ENCODE measurements at places on chromosomes 1 and 21.
A peak's percentile ranks its signal among the peaks of the same experiment; 100 is the strongest.

- no peak for DNase-seq
These were observed 11.5 kb downstream of the BCAR3 start for GRCh38 chr1:93670141-93670540.

DNA sequence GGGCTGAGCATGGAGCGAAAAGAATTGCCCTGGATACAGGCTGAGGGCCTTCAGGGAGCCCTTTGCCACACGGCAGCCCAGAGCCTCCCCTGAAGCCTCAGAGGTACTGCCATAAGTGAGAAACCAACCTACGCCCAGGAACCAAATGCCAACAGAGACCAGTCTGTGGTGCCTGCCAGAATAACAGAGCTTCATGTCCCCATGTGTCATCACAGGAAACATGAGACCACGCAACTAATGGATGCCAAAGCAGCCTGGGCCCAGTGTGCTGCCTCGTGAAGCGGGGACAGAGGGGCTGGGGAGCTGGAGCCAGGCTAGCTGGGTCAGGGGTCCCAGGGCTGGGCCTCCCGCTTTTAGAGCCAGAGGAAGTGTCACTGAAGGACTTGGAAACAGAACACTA, 18.7 kb upstream of the STUM start:
- no peak for DNase-seq

GRCh38 chr21:33540711-33541104, 1.2 kb downstream of the GART start:
- DNase-seq, result no peak

DNA sequence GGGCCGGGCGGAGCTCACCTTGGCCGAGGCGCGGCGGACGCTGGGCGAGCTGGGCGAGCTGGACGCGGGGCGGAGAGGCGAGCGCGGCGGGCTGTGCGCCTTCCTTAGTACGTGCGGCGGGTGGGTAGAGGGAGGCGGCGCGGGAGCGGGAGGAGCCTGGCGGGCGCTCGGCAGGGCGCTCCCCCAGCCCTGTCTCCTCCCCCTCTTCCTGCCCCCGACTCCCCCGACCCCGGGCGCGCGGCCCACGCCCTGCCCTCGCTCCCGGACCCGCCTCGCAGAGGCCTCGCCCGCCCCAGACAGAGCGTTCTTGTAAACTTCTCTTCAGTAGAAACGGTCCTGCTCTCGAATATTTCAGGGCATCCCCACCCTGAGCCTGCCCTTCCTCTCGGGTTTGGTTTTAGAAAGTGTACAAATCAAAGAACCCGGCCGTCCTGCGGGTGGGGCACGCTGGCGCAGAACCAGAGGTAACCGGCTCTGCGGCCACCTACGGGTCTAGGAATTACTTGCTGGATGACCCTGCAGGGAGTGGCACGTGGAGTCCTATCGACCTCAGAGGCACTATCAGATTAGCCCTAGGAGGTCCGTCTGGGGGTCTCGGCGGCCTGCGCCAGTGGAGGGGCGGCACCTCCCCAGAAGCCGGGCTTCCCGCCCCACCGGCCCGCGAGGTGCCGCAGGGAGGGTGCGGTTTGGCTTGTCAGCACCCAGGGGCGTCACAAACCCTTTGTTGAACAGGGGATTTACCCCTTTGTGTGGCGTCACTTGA, at the start of gene S100A10:
TSS of gene S100A10 (minus strand) at position 126 of the 763 bp plus-strand sequence. CDS start 7,629 bp downstream, outside the sequence.
- DNase-seq, result peak; percentile 4

- DNase-seq, result no peak
These were observed 96.5 kb downstream of the ATP1B1 start for GRCh38 chr1:169202791-169203665.

GRCh38 chr1:238409191-238409850, 518.6 kb upstream of the ZP4 start:
- no peak for DNase-seq

DNA sequence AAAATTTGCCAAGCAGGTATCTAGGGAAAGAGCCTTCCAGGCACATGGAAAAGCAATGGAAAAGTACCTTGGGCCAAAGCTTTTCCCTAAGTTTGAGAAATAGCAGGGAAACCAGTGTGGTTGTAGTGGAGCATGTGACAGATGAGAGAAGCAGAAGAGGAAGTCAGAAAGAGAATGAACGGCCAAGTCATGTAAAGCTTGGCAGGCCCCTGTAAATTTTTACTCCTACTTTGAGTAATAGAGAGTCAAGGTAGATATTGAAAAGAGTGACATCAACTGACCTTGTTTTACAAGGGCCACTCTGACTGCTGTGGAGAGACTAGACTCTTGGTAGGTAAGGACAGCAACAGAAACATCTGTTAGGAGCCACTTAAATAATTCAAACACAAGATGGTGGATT, 180.9 kb upstream of the PRMT6 start:
- DNase-seq, result no peak

DNA sequence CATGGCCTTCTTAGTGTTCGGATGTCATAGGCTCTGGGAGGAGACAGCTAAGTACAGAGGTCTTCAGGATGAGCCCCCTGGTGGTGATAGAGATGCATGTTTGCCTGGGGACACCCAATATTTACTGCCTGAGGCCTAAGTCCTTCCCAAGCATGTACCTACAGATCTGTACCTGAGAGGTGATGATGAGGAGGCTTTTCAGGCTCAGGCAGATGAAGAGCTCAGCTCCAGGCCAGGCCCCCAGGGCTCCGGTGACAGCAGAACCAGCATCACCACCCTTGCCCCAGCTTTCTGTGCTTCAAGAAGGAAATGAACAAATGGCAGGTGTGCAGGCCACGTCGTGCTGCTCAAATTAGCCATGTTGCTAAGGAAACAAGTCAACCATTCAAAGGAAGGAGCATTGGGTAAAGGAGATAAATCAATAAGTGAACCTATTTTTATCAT, 21.1 kb downstream of the CACNA1E start:
- no peak for DNase-seq

DNA sequence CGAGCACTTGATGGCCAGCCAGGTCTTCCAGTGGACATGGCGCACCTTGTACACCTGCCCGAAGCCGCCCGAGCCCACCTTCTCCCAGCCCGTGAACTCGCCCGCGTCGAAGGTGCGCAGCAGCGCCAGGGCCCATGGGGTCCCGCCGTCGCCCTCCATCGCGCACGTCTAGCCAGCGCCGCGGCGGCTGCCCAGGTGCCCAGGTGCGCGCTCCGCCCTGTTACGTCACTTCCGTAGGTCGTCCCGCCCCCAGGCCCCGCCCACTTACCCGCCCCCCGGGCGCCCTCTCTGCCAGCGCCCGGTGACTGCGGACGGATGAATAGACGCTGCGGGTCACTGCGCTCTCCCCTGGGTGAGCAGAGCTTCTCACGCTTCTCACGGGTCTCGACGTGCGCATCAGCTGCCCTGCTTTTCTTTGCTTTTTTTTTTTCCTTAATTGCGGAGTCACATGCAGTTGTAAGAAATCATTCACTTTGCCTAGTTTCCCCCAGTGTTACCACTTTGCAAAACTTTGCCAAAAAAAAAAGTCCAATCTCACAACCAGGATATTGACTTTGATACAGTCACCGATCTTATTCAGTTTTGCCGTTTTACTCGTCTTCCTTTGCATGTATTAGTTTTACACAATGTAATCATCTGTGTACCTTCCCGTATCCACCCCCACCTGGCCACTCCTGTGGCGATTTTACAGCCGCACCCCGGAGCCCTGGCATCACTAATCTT, at the start of gene RIPK4:
TSS of gene RIPK4 (minus strand) at position 170 of the 723 bp plus-strand sequence. CDS start at position 159, 11 bp downstream.
- no peak for DNase-seq

GRCh38 chr1:29631361-29631760, 395.0 kb downstream of the PTPRU start:
- DNase-seq, result no peak

DNA sequence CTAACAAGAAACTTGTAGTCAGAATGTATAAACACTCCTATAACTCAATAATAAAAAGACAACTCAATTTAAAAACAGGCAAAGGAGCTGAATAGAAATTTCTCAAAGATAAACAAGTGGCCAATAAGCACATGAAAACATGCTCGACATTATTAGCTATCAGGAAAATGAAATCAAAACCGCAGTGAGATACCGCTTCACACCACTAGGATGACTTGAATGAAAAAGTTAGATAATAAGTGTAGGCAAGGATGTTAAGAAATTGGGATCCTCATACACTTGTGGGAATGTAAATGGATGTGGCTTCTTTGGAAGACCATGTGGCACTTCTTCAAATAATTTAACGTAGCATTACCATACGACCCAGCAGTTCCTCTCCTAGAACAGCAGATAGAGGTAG, 8.9 kb downstream of the RALGPS2 start:
- no peak for DNase-seq

DNA sequence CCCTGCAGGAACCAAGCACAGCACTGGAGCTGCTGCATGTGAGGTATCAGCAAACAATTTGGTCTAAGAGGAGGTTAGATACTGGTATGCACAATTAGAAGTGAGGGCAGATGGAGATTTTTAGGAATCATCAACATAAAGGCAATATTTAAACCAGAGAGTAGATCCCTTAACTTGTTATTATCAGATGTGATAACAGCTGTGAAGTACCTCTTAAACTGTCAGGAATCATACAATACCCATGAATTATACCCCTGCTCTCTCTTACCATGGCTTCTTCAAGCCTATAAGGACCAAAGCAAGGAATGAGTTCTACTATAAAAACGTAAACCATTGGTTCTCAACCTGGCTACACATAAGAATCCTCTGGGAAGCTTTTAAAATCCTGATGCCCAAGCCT, 3.9 kb downstream of the BCAR3 start:
- DNase-seq, result no peak

- DNase-seq, result no peak
These were observed 72.0 kb downstream of the NOS1AP start for GRCh38 chr1:162141281-162142054.

GRCh38 chr1:43293896-43294760, 6.7 kb upstream of the TIE1 start:
- no peak for DNase-seq

DNA sequence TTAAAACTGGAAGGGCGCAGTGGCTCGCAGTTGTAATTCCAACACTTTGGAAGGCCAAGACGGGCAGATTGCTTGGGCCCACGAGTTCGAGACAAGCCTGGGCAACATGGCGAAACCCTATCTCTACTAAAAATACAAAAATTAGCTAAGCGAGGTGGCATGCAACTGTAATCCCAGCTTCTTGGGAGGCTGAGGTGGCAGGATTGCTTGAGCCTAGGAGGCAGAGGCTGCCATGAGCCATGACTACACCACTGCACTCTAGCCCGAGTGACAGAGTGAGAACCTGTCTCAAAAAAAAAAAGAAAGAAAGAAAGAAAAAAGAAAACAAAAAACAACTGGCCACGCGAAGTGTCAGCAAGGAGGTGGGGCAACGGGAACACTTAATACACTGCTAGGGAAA, 6.3 kb downstream of the UBE2G2 start:
- DNase-seq, result no peak

DNA sequence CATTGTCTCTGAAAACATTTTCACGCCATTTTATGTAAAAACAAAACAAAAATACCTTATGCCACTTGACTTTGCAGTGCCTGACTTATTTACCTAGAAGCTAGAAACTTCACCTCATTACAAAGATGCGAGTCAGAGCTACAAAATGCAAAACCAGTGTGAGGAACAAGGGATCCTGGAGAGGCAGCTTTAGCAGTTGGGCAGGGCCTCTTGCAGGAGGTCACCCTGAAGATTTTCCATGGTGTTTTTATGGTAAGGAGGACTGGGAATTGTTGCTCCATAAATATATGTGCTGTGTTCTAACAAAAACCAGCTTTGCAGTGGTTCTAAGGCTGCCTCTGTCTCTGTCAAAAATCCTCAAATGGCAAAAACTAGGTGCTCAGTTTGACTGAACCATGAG, 36.4 kb upstream of the TARBP1 start:
- DNase-seq, result no peak

DNA sequence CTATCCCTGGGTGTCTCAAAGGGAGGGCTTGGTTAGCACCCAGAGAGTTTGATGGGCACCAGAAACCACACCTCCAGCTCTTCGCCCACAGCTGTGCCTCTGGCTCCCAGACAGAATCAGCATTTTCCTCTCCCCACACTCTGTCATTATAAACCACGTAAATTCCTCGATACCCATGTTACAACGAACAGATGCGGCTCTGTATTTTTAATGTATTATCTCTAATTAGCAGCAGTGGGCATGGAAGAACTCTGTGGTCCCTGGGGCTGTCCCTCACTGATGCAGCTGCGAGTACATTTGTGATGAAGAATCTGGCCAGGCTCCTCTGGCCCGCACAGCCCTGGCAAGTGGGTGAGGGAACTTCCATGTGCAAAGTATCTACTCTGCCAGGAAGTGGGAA, 10.8 kb downstream of the HMGB4 start:
- no peak for DNase-seq

DNA sequence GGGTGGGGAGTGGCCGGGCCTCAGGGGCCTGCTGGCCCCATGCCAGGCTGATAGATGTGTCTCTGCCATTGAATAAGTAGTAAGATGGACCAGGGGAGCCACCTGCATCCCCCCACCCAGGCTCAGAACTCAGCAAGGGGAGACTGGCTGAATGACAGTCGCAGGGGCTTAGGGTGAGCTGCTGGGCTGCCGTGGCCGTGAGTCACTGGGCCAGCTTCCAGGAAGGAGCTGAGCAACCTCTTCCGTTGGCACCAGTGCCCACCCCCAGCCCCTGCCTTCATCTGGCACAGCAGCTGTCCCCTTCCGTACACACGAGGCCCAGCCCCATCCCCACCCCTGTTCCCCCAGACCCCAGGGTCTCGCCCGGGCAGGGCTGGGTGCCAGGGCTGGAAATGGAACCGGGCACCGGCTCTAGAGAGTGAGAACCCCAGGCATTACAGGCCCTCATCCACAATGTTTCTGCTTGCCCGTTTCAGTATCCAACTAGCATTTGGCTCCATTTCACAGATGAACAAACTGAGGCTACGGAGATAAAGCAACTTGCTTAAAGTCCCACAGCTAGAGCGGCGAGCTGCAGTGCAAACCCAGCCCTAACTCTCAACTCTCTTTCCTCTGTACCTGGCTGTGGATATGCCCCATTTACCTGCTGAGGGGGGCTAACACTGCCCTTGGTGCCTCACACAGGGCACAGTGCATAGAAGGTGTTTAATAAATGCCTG, 10.2 kb downstream of the WNT4 start:
- DNase-seq, result no peak

GRCh38 chr1:237396426-237396825, 354.4 kb downstream of the RYR2 start:
- no peak for DNase-seq

GRCh38 chr1:84795966-84796600, 96.9 kb downstream of the LPAR3 start:
- DNase-seq, result no peak
